Activated T-helper 2 cell treated with anti-CD3 and anti-CD28 coated beads, Interferon-gamma antibody, Interleukin-2, Interleukin-4, amounts not matched to agents 10 μg/mL and 5 μg/mL and 100 μg/mL, durations not matched to agents 14 hours and 24 hours and 36 hours (primary cell): ENCODE measurements at places on chromosomes 13 and 19. TPM values are rescaled to one million over a fixed set of nuclear protein-coding genes. Genes with fewer than 3 reads are reported as not detected.

DNA sequence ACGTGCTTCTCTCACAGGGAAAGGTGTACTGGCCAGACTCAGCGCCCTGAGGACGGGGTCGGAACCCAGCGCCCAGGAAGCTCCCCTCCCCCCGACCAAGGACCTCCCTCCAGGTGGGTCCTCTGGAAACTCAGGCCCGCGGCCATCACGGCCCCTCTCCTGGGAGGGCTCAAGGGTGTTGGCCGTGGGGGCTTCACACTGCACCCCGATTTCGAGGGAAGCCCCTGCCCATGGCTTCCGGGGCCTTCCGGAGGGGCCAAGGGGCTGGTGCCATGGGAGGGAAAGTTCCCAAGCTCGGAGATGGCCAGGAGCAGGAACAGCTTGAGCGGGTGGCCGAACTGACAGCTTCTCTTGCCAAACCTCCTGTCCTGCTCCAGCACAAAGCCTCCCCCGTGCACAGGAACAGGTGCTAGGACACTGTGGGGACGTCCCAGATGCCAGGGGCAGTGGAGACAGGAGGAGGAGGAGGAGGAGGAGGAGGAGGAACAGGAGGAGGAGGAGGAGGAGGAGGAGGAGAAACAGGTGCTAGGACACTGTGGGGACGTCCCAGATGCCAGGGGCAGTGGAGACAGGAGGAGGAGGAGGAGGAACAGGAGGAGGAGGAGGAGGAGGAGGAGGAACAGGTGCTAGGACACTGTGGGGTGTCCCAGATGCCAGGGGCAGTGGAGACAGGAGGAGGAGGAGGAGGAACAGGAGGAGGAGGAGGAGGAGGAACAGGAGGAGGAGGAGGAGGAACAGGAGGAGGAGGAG, 10.0 kb downstream of the SBNO2 start:
- H3K27me3 ChIP-seq: no peaks in the 10 kb centered on the region
- H3K4me1 ChIP-seq: peaks cover 2% of the 10 kb centered on the region
- no peak overlapping the region for H3K27ac ChIP-seq

DNAAF3 gene
- total RNA-seq: 0.23 and 0.27 TPM in 2 replicates

GRCh38 chr19:30135093-30135757, 193.2 kb downstream of the URI1 start:
- H3K36me3 ChIP-seq: no peaks in the 10 kb centered on the region
- no peak for DNase-seq
- no peaks in the 10 kb centered on the region for H3K27me3 ChIP-seq
- H3K27ac ChIP-seq: no peak overlapping the region
- no peak overlapping the region for H3K4me3 ChIP-seq

DNA sequence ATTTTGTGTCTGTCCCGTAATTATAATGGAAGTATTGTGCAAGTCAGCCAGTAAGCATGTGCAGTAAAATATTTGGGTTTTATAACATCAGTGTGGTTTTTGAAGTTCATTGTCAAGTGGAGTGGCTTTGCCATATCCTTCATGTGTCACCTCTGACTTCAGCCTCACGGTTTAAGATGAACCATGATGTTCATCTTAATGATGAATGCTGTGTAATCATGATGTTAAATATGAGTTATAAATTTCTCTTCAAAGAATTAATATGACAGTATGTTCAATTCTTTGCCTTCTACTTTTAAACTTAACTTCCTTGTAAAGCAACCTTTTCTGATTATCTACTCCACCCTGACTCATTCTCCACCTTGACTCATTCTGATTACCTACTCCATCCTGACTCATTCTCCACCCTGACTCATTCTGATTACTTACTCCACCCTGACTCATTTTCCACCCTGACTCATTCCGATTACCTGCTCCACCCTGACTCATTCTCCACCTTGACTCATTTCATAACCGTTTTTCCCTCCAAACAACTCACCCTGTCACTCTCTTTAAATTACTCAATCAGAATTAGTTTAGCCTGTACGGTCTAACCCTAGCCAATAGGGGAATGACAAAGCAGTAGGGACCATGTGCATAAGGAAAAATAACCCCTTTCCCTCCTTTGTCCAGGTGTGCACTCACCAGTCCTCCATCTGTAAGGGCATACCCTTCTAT, 50.3 kb upstream of the ANKRD10 start:
- peak overlapping the region; percentile 83 for H3K27ac ChIP-seq
- DNase-seq: peak; percentile 46
- peaks cover 21% of the 10 kb centered on the region for H3K4me1 ChIP-seq
- H3K36me3 ChIP-seq: peaks cover 49% of the 10 kb centered on the region
- H3K4me3 ChIP-seq: peak overlapping the region; percentile 26

SLITRK6 gene
- not detected in 2 replicates for total RNA-seq

PNMA8A gene
- total RNA-seq: not detected in 2 replicates

KLC3 gene
- 0.18 TPM in 1 of 2 replicates, not detected in the other for total RNA-seq

- H3K4me1 ChIP-seq: no peaks in the 10 kb centered on the region
- H3K4me3 ChIP-seq: no peak overlapping the region
- no peaks in the 10 kb centered on the region for H3K27me3 ChIP-seq
- DNase-seq: no peak
- H3K27ac ChIP-seq: no peak overlapping the region
Observed at GRCh38 chr19:3660493-3661219, 34.1 kb upstream of the CACTIN start.

DNA sequence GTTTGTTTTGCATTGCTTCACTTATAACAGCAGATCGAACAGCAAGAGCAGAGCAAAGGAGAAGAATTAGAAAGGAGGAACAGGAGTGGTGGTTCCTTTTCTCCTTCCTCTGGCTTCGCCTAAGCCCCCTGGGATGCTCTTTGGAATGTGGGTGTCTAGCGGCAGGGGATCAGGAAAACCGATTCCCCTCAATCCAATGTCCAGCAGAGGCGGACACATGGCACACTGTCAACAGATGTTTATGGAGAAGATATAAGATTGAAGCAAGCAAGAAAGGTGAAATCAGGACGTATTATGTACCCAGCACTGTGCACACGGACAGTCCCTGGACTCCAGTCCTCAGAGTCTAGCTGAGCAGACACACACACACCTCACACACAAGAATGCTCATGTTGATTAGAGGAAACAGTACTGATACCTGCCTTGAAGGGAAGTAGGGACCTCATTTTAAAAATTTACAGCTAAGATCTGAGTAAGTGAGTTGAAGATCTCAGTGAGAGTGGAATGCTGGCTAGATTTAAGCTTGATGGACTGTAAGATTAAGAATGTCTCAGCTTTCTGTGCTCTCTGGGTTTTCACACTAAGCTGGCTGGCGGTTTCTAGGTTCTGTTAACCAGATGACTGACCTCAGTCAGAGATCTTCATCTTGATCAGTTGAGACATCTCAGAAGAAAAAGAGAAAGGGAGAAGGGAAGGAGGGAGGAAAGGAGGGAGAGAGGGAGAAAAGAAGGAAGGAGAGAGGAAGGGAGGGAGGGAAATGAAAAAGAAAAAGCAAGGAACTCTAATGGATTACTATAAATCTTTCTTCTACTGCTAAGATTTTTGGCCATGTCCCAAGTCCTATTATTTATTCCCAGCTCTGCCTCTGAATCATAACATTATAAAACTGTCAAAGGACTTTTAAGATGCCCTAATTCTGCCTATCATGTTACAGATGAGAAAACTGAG, 44.8 kb downstream of the FLT1 start:
- no peak overlapping the region for H3K4me3 ChIP-seq

B3GNT8 gene
- 0.96 and 0.97 TPM in 2 replicates for total RNA-seq

GRCh38 chr13:52412128-52412527, 6.2 kb upstream of the THSD1 start:
- H3K27ac ChIP-seq: peak overlapping the region; percentile 51
- DNase-seq: no peak
- H3K4me1 ChIP-seq: peaks cover 4% of the 10 kb centered on the region
- H3K4me3 ChIP-seq: no peak overlapping the region
- H3K36me3 ChIP-seq: peaks cover 42% of the 10 kb centered on the region

DNA sequence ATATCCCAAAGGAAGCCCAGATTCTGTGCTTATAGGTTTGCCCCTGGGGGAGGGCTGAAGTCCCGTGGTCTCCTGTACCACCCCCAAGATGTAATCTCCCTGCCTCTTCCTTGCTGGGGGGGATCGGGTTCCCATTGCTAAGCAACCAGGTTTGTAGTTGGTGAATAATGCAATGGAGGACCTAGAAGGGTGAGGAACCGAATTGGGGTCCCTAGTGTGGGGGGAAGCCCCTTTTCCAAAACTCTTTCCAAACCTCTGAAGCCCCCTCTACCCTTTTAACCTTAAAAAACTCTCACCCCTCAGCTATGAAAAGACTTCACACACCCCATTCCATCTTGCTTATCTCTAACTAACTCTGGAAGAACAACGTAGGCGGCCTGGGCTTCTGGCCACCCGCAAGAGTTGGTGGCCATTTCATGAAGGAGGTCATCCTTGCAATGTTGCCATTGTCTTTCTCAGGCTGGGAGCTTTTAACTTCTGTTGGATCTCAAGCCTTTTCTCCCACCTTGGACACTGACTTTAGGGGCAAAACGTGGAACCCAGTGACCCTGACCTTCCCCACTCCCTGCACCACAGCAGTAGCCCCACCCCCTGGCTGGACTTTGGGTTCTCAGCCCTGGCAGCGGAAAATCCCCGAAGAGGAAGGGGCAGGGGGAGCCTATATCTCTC, 661 bp downstream of the PALM3 start:
- H3K27ac ChIP-seq: no peak overlapping the region
- H3K27me3 ChIP-seq: peaks cover 36% of the 10 kb centered on the region
- no peak for DNase-seq
- no peaks in the 10 kb centered on the region for H3K36me3 ChIP-seq

ZBTB32 gene
- total RNA-seq: 231 and 234 TPM in 2 replicates

CEACAM16 gene
- total RNA-seq: not detected in 2 replicates

PSG11 gene
- not detected in 2 replicates for total RNA-seq

SYNGR4 gene
- total RNA-seq: not detected in 2 replicates

GRCh38 chr13:38382946-38383345, 33.3 kb downstream of the UFM1 start:
- peaks cover 2% of the 10 kb centered on the region for H3K4me1 ChIP-seq
- DNase-seq: no peak
- peaks cover 3% of the 10 kb centered on the region for H3K27me3 ChIP-seq

DNA sequence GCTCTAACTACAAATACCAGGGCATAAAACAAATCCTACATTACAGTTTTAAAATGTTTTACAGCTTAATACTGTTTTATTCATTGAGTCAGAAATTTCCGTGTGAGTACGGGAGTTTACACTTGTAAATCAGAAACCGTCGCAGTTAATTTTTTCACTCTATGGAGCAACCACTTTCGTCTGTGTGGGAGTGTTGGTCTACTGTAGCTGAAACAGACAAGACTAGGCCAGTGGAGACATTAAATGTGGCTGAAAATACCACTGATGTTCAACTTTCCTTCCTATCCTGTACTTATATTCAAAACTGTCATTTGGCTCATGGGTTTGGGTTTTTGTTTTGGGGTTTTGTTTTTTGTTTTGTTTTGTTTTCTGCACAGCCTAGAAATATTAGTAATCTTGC, 268.7 kb downstream of the DCT start:
- no peak overlapping the region for H3K4me3 ChIP-seq
- no peaks in the 10 kb centered on the region for H3K4me1 ChIP-seq
- H3K36me3 ChIP-seq: no peaks in the 10 kb centered on the region
- no peaks in the 10 kb centered on the region for H3K27me3 ChIP-seq

DNA sequence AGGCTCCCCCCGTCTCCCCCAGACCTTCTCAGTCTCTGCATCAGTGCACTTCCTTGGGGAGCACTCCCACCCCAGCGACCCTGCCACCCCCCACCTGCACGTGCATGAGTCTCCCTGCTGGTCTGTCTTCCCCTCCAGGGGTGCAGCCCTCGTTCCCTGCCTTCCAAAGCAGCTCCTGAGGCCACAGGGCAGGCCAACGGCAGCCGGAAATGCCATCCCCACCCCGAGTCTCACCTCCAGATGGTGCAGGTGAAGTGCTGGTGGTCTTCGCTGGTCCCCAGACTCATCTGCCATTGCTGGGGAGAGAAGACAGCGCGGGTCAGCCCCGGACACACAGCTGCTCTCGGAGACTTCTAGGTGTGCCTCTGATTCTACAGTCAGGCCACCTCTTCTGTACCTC, 5.5 kb downstream of the MYDGF start:
- peaks cover 59% of the 10 kb centered on the region for H3K36me3 ChIP-seq
- no peak overlapping the region for H3K27ac ChIP-seq
- DNase-seq: no peak
- no peaks in the 10 kb centered on the region for H3K27me3 ChIP-seq

DNA sequence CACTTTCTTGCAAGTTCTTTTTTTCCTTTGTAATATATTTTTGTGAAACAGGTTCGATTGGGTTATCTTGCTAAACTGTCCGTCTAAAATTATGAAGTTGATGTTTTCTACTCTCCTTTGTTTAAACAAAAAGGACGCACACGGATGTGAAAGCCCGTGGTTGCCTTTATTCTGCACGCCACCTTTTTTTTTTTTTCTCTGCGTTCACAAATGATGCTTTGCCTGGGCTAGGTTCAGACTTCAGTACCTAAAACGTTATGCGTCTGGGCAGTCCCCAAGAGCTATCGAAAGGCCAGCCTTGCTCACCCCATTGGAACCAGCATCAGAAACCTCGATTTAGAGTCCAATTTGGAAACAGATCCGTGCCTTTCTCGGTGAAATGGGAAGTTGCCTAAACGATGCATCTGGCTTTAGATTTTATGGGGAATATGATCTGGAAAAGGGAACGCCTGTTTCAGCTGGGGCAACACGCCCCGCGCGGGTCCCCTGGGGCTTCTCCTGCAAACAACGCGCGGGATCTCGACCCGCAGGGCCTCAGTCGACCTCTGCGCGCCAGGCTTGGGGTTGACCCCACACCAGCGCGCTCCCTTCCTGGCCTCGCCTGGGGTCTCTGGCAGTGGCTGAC, 113.9 kb downstream of the KCNRG start:
- peaks cover 57% of the 10 kb centered on the region for H3K27me3 ChIP-seq
- no peak for DNase-seq
- H3K36me3 ChIP-seq: peaks cover 17% of the 10 kb centered on the region
- peak overlapping the region; percentile 59 for H3K4me3 ChIP-seq
- peak overlapping the region; percentile 86 for H3K27ac ChIP-seq

DNAJC15 gene
- total RNA-seq: 18.0 and 18.8 TPM in 2 replicates

ZNF534 gene
- total RNA-seq: not detected in 2 replicates

DNA sequence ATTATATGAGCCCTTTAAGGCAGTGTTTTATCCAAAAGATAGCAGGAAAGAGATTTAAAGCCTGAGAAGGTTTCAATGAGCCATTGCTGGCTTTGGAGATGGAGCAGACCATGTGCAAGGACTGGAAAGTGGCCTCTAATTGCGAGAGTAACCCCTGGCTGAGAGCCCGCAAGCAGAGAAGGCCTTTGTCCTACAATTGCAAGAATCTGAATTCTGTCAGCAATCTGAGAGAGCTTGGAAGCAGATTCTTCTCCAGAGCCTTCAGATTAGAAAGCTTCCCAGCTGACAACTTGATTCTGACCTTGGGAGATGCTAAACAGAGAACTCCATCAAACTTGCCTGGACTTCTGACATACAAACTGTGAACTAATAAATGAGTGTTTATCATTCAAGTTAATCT, 528.7 kb upstream of the KLF12 start:
- H3K27me3 ChIP-seq: no peaks in the 10 kb centered on the region
- no peak overlapping the region for H3K27ac ChIP-seq
- DNase-seq: no peak
- H3K4me3 ChIP-seq: no peak overlapping the region
- H3K4me1 ChIP-seq: no peaks in the 10 kb centered on the region

- DNase-seq: no peak
- no peak overlapping the region for H3K27ac ChIP-seq
- H3K27me3 ChIP-seq: peaks cover 48% of the 10 kb centered on the region
Observed at GRCh38 chr13:74270018-74270417, 135.8 kb upstream of the KLF12 start.

SIGLEC12 gene
- total RNA-seq: 4.5 and 4.6 TPM in 2 replicates

F2RL3 gene
- not detected in 2 replicates for total RNA-seq
